OCI-M1 (cell line): ENCODE measurements at places on chromosomes 6 and 20.
A peak's percentile ranks its signal among the peaks of the same experiment; 100 is the strongest.

GRCh38 chr6:54041239-54041638, 70.0 kb upstream of the MLIP start:
- DNase-seq, result no peak

DNA sequence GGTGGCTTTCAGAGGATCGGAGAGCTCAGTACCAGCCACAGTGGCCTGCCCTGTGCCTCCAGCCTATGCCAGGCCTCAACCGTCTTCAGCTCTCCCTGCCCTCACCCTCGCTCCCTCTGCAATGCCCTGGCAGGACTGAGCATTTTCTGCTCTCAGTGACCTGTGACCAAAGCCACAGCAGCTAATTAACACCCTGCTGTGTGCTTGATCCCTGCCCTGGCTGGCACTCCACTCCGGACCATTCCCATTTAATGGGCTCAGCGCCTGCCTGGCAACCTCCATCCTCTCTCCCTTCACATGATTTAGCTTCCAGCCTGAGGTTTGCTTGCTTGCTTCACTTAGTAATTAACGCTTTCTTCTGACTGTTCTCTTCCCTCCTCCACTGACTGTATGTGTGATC, 287.5 kb downstream of the LRFN2 start:
- no peak for DNase-seq

DNA sequence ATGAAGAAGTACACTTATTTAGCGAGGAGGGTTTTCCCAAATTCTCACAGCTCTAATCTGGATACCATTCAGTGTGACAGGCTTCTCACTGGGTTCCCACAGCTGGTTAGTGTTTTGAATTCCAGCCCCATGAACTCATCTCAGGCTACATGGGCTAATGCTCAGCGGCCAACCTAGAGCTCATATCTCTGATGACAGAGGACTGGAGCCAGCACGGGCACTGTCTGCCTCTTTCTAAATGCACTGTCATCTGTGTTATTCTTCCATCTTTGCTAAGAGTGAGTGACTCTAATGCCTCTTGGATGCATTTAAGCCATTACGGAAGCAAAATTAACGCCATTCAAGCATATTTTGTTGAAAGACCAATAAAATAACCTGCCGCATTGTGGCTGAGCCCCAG, 308.9 kb upstream of the JAG1 start:
- DNase-seq, result peak; percentile 7

DNA sequence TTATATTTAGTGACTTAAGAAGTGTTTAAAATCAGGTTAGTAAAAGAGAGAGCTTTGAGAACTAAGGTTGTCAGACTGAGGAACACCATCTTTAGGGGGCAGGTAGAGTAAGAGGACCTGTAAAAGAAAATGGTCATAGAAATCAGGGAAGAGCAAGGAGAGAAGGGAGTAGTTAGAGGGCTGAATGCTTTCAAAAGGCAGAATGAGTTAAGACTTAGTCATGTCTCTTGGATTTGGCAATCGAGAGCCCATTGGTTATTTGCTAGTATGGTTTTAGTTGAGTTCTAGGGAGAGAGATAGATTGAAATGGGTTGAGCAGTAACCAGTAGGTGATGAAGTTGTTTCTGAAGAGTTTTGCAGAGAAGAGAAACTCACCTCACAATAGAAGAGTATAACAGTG, 51.1 kb downstream of the RALGAPB start:
- DNase-seq, result no peak

- peak; percentile 37 for DNase-seq
Measured at GRCh38 chr6:20302168-20302567, 89.9 kb upstream of the MBOAT1 start.

DNA sequence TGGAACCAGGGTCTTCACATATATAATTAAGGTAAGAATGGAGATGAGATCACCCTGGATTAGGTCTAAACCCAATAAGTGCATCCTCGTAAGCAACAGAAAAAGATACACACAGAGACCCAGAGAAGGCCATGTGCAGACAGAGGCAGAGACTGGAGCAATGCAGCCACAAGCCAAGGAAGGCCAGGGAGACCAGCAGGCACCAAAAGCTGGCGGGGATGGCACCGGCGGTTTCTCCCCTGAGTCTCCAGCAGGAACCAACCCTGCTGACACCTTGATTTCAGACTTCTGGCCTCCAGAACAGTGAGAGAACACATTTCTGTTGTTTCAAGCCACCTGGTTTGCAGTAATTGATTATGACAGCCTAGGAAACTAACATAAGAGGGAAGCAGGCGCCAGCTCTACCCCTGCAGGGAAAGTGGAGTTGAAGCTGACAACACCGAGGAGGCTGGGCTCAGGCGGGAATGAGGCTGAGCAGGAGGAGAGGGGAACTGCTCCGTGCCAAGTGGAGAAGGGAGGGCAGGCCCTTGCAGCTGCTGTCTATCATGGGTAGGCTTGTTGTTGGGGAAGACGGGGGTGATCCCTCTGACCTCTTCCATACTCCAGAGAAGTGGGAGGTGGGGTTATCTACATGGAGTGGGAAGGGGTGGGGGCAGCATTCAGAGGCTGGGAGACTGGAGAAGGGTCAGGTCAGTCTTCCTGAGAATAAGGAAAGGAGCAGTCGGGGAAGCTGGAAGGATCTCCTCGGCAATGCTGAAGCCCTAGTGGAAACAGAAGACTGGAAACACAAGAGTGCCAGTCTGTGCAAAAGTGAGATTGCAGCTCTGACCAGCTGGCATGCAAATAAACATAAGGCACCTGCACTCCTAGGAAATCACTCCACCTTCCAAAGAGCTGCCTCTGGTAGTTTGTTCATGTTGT, 72.7 kb downstream of the NFATC2 start:
- no peak for DNase-seq

DNA sequence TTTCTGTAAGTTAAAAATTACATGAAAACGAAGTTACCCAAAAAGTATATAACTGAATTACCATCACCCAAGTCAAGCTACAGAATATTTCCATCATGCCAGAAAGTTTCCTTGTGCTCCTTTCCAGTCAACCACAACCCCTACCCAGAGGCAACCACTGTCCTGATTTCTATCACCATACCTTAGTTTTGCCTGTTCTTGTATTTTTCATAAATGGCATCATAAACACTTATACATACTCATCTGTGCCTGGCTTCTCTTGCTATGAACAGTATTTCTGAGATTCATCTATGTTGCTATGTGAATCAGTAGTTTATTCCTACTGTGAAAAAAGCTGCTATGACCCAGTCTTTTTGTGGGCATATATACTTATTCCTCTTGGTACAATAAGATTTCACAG, 7.4 kb downstream of the FKBP5 start:
- DNase-seq, result no peak

- peak; percentile 80 for DNase-seq
Measured at GRCh38 chr6:195861-196360, 96.4 kb upstream of the DUSP22 start.

DNA sequence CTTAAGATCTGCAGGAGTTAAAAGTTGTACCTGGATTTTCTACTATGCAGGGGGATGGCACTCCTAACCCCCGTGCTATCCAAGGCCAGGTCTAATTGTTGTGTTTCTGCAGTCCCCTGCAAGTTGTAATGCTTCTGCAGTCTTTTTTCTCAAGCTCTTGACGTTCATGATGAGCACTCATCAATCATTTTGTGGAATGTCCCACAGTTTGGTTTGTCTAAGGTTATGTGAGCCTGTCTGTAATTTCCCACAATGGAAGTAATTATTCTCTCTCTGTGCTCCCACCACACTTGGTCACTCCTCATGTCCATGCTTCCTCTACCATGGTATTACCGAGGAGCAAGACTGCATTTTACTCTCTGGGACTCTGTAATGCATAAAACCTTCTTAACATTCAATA, 107.6 kb upstream of the SSTR4 start:
- DNase-seq, result no peak

- no peak for DNase-seq
Measured at GRCh38 chr6:163804991-163805390, 390.5 kb downstream of the QKI start.

- no peak for DNase-seq
Measured at GRCh38 chr20:34029415-34029814, 35.7 kb downstream of the RALY start.

DNA sequence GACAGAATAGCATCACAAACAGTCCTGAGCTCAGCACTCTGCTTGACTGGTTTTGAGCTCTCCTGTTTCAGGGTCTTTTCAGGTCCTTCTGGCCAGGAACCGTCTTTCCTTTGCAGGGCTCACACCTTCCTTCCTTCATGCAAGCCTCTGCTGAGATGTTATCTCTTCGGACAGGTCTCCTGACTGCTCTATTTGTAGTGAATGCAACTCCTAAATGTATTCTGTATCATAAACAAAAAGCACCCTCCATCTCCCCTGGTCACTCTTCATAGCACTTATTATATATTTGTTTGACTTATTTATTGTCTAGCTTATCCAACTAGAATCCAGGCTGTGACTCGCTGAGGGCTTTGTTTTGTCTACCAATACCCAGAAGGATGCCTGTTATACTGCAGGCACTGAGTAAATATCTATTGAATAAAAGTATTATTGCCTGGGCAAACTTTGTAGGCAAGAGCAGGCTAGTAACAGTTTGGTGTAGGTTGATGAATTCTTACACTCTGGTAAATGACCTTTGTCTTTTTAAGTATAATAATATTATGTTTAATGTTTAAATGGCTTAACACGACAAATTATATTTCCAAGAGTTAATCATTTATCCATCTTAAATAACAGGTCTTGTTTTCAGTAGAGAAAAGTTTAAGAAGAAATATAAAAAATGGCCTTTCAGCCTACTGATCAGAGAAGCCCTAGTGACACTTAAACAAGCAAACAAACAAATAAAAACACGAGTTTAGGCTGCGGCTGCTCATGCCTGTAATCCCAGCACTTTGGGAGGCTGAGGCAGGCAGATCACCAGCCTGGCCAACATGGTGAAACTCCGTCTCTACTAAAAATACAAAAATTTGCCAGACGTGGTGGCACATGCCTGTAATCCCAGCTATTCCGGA, 199.7 kb downstream of the BCAS1 start:
- DNase-seq, result no peak

DNA sequence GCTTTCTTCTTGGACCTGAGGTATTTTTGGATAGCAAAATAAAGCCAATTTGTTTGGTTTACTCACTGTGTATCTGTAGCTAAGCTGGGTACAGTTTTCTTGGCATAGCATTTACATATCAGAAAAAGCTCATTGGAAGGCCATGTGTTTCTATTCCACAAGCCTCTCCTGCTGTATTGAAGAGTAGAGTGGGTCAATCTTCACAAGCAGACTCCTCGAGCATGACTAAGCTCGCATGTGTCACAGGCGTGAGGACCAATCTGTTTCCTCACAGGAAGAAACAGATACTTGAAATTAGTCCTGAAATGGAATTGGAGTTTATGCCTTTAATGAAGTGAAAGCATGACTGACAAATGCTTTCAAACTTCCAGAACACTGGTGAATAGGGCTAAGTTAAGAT, 1279.0 kb upstream of the MAP3K7 start:
- peak; percentile 25 for DNase-seq

GRCh38 chr20:17061715-17062114, 165.1 kb upstream of the PCSK2 start:
- DNase-seq, result no peak

GRCh38 chr6:125228981-125229479, 72.7 kb downstream of the HDDC2 start:
- no peak for DNase-seq

DNA sequence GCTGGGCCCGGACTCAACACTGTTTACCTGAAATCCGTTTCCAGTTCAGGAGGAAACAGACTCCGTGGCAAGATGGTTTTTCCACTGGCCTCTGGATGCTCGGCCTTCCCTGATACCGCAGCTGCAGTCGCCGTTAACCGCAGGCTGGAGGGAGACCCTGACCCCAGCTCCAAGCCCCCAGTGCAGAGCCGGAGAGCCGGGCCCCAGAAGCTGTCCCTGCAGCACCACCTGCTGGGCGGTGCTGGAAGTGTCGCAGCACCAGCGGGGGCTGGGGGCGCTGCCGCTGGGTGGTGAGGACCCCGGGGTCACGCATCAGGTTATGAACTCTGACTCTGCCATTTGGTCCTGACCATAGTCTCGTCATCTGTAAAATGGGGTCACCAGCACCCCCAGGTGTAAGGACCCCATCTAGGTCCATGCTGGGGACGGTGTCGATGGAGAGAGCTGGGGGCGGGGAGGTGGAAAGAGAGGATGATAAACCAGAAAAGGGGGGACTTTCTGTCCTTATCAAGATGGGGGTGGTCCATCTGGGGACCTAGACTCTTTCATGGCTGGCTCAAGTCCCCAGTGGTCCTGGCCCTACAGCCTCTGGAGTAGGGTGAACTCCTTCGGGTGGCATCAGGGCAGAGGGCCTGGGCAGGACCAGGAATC, 20.8 kb upstream of the CHRNA4 start:
- peak; percentile 15 for DNase-seq

DNA sequence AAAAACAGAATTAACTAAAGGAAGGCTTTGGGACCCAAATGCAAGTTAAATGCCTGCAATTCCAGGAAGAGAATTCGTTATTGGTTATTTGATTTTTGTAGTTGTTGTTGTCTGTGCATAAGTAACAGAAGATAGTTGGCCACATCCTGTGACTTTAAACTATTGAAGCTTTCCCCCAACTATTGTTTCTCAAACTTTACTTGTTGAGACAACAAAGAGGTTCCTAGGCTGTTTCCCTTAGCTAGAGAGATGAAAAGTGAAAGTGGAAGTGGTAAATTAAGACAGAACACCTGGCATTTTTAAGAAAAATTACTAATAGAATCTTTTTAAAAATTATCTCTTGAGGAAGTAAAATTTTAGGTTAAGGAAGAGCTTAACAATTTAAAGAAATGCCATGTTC, 525.2 kb downstream of the PKHD1 start:
- peak; percentile 27 for DNase-seq

GRCh38 chr6:106309766-106310373, 15.7 kb downstream of the ATG5 start:
- no peak for DNase-seq

DNA sequence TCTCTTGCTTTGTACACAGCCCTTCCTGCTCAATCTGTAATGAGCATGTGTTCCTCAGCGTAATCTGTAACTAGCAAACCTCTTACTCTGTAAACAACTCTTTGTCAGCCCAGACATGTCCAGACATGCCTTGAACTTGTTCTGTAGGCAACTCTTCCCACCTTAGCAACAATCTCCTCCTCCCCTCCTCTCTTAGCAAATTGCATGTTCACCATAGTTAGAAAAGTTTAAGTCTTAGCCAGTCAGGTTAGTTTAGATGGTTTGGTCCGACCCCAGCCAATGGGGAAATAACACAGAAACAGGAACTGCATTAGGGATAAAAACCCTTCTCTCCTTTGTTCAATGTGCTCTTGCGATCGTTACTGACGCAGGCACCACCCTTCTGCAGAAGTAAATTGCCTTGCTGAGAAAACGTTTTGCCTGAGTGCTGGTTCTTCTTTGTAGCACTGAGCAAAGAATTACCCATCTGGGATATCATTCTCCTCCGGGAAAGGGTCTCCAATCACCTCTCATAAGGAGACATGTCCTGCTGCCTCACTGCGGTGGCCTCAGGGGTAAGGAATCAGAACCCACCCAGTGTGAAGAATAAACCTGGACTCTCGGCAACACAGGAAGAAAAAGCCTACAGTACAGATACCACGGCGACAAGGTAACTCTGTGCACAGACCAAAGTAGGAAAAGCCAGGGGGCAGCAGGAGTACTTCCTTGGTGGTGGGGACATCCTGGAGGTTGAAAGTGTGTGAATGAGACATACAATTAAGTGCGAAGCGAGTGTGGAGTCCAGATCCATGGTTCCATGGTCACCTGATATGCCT, 26.2 kb downstream of the PLN start:
- DNase-seq, result no peak
